Breast epithelium (tissue), 4 donors: ENCODE measurements at places on chromosomes 4 and X. TPM values are rescaled to one million over a fixed set of nuclear protein-coding genes. Genes with fewer than 3 reads are reported as not detected.

GRCh38 chr4:86818841-86819240, 30.3 kb downstream of the SLC10A6 start:
- DNase-seq: no peak
- no peaks in the 10 kb centered on the region for H3K36me3 ChIP-seq
- no peaks in the 10 kb centered on the region for H3K27me3 ChIP-seq
- no peak overlapping the region for H3K4me3 ChIP-seq

GRCh38 chr4:137543648-137544047, 11.4 kb upstream of the PCDH18 start:
- no peak overlapping the region for H3K4me3 ChIP-seq
- no peaks in the 10 kb centered on the region for H3K27me3 ChIP-seq
- H3K4me1 ChIP-seq: no peaks in the 10 kb centered on the region
- H3K36me3 ChIP-seq: no peaks in the 10 kb centered on the region
- H3K27ac ChIP-seq: peak overlapping the region; percentile 56

GRCh38 chr4:152115118-152115517, 354.3 kb upstream of the GATB start:
- no peak for DNase-seq
- no peaks in the 10 kb centered on the region for H3K27me3 ChIP-seq
- no peak overlapping the region for H3K4me3 ChIP-seq

GRCh38 chrX:100487795-100488194, 77.7 kb upstream of the PCDH19 start:
- DNase-seq: no peak
- no peak overlapping the region for H3K27ac ChIP-seq
- H3K4me1 ChIP-seq: no peaks in the 10 kb centered on the region
- H3K4me3 ChIP-seq: no peak overlapping the region
- H3K36me3 ChIP-seq: no peaks in the 10 kb centered on the region

DNA sequence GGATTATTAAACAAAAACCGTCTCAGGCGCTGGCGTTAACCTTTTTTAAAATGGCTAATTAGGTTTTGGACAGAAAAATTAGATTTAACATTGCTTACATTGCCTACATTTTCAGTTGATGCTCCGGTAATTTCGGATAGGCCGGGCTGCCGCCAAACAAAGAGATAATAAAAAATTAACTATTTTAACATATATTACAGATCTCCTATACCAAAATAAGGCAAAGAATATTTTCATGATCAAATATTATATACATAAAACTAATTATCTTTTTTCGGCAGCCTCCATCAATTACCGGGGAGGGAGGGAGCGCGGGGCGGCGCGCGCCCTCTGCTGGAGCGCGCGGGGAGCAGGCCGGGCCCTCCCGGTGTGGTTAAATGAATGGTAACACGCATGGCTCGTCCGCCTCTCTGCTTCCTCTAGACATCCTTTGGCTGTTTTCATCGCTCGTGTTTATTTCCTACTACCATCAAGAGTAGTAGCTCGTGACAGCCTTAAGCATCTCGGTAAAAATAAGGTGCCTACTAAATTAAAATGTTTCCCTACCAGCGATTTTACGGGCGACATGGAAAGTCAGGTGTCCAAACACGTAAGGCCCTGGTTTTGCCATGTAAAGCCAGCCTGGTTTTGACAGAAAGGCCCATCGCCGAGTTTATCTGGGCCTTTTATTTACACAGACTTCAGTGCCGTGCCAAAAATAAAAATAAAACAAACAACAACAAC, 52.4 kb upstream of the TMEM33 start:
- no peaks in the 10 kb centered on the region for H3K36me3 ChIP-seq
- H3K27me3 ChIP-seq: peaks cover 48% of the 10 kb centered on the region
- no peak overlapping the region for H3K27ac ChIP-seq
- peaks cover 12% of the 10 kb centered on the region for H3K4me1 ChIP-seq

GRCh38 chr4:28462766-28463700, 1602.4 kb downstream of the STIM2 start:
- no peaks in the 10 kb centered on the region for H3K36me3 ChIP-seq
- H3K27me3 ChIP-seq: no peaks in the 10 kb centered on the region
- DNase-seq: no peak
- no peak overlapping the region for H3K4me3 ChIP-seq

GRCh38 chr4:81642543-81642942, 170.8 kb upstream of the RASGEF1B start:
- no peak overlapping the region for H3K27ac ChIP-seq
- H3K36me3 ChIP-seq: no peaks in the 10 kb centered on the region
- no peaks in the 10 kb centered on the region for H3K27me3 ChIP-seq
- H3K4me1 ChIP-seq: no peaks in the 10 kb centered on the region

- no peak overlapping the region for H3K4me3 ChIP-seq
- no peak for DNase-seq
- no peaks in the 10 kb centered on the region for H3K36me3 ChIP-seq
Measured at GRCh38 chrX:103384672-103385071, 8.3 kb downstream of the BEX3 start.

DNA sequence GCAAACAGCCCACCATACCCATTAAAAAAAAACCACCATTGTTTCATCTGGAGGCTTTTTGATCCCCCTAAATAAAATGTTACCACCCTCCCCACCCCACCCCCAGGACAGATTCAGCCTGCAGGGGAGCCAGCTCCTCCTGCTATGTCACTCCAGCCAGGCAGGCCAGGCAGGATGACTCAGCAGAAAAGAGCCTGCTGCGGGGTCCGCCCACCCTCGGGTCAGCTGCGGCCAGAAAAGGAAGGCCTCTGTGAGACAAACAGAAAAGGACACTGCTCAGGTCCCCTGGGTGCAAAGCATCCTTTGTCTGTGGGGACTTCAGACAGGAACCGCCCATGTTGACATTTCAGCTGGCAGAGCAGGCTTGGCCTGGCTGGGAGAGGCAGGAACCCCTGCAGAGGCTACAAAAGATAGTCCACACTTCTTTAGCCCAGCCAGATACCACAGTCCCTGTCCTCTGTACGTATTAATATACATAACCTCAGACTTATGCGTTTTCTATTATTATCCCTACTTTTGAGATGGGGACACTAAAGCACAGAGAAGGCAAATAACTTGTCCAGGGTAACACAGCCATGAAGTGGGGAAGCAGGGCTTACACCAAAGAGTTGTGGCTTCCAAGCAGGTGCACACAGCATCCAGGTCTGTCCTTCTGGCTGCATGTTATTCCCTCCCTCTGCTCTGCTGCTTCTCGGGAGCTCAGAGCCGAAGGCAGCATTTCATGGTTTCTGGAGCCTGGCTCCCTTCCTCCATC, 147.7 kb downstream of the CPEB2 start:
- DNase-seq: peak; percentile 57
- no peaks in the 10 kb centered on the region for H3K36me3 ChIP-seq
- no peak overlapping the region for H3K27ac ChIP-seq
- H3K4me3 ChIP-seq: no peak overlapping the region
- H3K27me3 ChIP-seq: no peaks in the 10 kb centered on the region

GRCh38 chr4:8132947-8133705, 25.5 kb downstream of the ABLIM2 start:
- no peaks in the 10 kb centered on the region for H3K27me3 ChIP-seq
- H3K36me3 ChIP-seq: no peaks in the 10 kb centered on the region
- no peak overlapping the region for H3K4me3 ChIP-seq
- no peak overlapping the region for H3K27ac ChIP-seq
- H3K4me1 ChIP-seq: no peaks in the 10 kb centered on the region
- no peak for DNase-seq

- no peaks in the 10 kb centered on the region for H3K4me1 ChIP-seq
- H3K27me3 ChIP-seq: no peaks in the 10 kb centered on the region
- DNase-seq: no peak
- no peak overlapping the region for H3K4me3 ChIP-seq
- H3K27ac ChIP-seq: no peak overlapping the region
Measured at GRCh38 chr4:54959651-54960116, 165.7 kb downstream of the KDR start.

DNA sequence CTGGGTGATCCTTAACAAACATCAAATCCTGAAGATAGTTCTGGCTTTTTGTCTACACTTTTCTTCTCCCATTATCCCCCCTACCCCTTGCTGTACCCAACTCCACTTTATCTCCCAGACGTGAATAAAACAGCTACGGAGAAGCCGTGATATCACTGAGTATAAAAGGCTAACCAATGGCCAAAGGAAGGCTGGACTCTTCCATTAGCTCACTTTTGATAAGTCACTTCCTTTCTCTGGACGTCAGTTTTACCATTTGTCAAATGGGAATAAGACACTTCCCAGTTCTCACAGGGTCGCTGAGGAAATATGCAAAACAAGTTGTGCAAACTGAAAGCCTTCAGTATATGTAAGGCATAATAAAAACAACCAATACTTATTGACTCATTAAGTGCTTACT, 38.6 kb upstream of the EDA2R start:
- DNase-seq: no peak
- H3K36me3 ChIP-seq: no peaks in the 10 kb centered on the region
- H3K27ac ChIP-seq: no peak overlapping the region
- no peak overlapping the region for H3K4me3 ChIP-seq
- H3K4me1 ChIP-seq: no peaks in the 10 kb centered on the region
- no peaks in the 10 kb centered on the region for H3K27me3 ChIP-seq

DNA sequence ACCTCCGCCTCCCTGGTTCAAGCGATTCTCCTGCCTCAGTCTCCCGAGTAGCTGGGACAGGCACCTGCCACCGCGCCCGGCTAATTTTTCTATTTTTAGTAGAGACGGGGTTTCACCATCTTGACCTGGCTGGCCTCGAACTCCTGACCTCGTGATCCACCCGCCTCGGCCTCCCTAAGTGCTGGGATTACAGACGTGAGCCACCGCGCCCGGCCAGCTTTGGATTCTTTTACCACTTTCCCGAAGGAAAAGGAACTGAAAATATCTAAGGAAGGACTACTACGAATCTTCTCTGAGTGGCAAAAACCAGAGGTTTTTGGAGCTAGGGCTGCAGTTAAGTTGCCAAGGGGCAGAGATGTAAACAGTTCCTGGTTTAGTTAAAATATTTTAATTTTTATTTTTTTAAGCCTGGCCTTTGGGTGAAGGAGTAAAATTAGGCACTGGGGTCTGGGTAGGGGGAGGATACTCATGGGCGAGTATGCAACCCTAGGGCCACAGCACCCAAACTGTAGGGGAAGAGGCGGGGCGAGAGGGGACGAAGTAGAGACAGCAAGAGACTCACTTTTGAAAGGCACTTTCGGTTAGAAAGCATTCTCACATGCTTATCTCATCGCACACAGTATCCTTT, 525 bp upstream of the CISD2 start:
- H3K27ac ChIP-seq: peak overlapping the region; percentile 97
- no peaks in the 10 kb centered on the region for H3K4me1 ChIP-seq
- DNase-seq: peak; percentile 21
- no peaks in the 10 kb centered on the region for H3K36me3 ChIP-seq
- H3K4me3 ChIP-seq: peak overlapping the region; percentile 63
- no peaks in the 10 kb centered on the region for H3K27me3 ChIP-seq

- no peaks in the 10 kb centered on the region for H3K4me1 ChIP-seq
- peak; percentile 24 for DNase-seq
- no peak overlapping the region for H3K27ac ChIP-seq
- H3K4me3 ChIP-seq: no peak overlapping the region
- peaks cover 9% of the 10 kb centered on the region for H3K27me3 ChIP-seq
Measured at GRCh38 chrX:136953867-136954787, 73.6 kb upstream of the RBMX start.

- no peak for DNase-seq
- H3K27ac ChIP-seq: no peak overlapping the region
- no peaks in the 10 kb centered on the region for H3K4me1 ChIP-seq
- no peak overlapping the region for H3K4me3 ChIP-seq
- H3K27me3 ChIP-seq: no peaks in the 10 kb centered on the region
- H3K36me3 ChIP-seq: peaks cover 4% of the 10 kb centered on the region
Measured at GRCh38 chr4:106340774-106341173, 24.4 kb downstream of the AIMP1 start.

GRCh38 chrX:77442728-77443127, 4.5 kb upstream of the FGF16 start:
- DNase-seq: no peak
- H3K4me3 ChIP-seq: no peak overlapping the region
- H3K4me1 ChIP-seq: no peaks in the 10 kb centered on the region
- H3K27me3 ChIP-seq: no peaks in the 10 kb centered on the region

- H3K27me3 ChIP-seq: no peaks in the 10 kb centered on the region
- no peak overlapping the region for H3K27ac ChIP-seq
- no peaks in the 10 kb centered on the region for H3K36me3 ChIP-seq
- no peaks in the 10 kb centered on the region for H3K4me1 ChIP-seq
Measured at GRCh38 chr4:157978680-157979361, 194.0 kb downstream of the GASK1B start.

DNA sequence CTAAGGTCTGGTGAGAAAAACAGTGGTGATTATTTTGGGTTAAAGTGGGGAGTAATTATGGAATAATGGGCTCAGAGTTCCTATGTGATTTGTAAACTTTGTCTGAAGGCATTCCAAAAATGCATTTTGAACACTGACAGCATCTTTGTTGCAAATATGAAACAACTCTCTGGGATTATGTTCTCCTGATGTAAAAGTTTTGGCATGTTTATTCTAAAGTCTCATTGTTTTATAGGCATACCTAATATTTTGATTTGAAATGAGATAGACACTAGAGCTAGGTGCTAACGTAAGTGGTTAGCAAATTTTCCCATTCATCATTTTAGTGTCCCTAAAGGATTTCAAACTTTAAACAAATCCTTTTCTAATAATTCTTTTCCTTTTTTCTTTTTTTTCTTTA, 140.9 kb upstream of the ANXA3 start:
- no peaks in the 10 kb centered on the region for H3K36me3 ChIP-seq
- no peaks in the 10 kb centered on the region for H3K4me1 ChIP-seq
- no peak overlapping the region for H3K4me3 ChIP-seq

DNA sequence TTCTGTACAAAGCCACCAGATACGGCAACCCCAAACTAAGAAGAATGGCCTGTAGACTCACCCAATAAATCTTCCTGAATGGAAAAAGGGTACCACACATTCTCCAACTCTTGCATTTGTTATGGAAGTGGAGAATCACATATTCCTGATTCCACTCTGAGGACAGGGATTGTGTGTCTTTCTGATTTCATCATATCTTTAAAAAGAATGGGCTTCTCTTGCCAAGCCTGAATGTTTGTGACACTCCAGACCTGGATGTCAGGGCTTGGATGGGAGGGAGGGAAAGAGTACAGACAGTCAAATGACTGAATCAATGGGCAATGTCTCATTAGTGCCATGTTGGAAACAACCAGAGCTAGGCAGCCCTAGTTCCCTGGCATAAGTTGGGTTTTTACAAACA, 77.4 kb downstream of the PLAC1 start:
- no peak overlapping the region for H3K4me3 ChIP-seq
- DNase-seq: no peak
- no peaks in the 10 kb centered on the region for H3K36me3 ChIP-seq

The REELD1 gene
- 0.73 TPM for total RNA-seq

The EGF gene
- 15.5 TPM for total RNA-seq

The FAM9C gene
- total RNA-seq: not detected

The NKX6-1 gene
- not detected for total RNA-seq

The PACRGL gene
- 53.4 TPM for total RNA-seq
